Erythroblast (primary cell): ENCODE measurements at places on chromosomes 11 and 22.

DNA sequence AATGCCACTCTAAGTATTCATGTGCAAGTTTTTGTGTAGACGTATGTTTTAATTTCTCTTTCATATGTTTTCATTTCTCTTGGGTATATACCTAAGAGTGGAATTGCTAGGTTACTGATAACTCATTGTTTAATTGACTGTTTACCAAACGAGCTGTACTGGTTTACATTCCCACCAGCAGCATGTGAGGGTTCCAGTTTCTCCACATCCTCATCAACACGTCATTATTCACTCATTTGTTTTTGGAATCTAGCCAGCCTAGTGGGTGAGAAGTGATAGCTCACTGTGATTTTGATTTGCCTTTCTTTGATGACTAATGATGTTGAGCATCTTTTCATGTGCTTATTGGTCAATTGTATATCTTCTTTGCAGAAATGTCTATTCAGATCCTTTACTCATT, 4.0 kb downstream of the ANKRD13D start:
- no peak for DNase-seq

- DNase-seq: no peak
Measured at GRCh38 chr11:57942808-57943207, 80.9 kb upstream of the OR9Q1 start.

- DNase-seq: no peak
Measured at GRCh38 chr11:81397316-81397715, 1336.3 kb downstream of the FAM181B start.

DNA sequence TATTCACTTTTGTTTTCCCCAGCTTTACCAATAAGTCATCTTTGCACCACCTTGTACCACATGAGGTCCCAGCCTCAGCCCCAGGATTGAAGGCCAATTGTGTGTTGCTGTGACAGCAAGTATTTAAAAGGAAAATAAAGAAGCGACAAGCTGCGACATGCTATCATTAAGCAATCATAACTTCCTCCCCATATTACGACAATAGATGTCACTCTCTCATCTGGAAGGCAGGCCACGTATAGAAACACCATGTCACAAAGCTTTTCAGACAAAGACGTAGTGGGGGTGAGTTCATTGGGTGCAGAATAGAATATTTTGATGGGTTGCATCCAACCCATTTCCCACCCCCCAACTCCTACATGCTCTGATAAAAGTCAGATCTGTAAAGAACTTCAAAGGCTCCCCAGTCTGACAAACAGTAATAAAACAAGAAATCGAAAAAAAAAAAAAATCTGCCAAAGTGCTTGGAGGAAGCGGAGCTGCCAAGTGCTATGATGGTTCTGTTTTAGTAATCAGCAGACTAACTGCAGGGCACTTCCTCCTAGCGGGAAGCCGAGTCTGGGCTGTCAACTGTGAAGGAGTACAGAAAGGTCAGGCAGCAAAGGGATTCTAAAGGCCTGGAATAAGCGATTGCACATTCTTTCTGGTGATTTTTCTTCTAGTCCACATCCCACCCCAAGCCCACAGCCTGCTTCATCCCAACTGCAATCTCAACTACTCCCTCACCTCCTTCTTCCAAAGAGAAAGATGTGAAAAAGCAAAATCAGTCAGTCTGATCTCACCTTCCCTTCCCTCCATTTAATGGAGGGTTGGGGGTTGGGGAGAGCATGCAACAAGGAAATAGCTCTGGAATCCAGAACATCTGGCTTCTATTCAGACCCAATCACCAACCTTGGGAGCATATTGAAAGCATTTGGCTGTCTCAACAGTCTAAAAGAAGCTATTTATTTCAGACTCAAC, 131.4 kb upstream of the UBASH3B start:
- DNase-seq: no peak

GRCh38 chr11:102318469-102318868, 1.2 kb downstream of the BIRC3 start:
- no peak for DNase-seq

GRCh38 chr22:46535876-46536536, 1.4 kb downstream of the CELSR1 start:
- no peak for DNase-seq

DNA sequence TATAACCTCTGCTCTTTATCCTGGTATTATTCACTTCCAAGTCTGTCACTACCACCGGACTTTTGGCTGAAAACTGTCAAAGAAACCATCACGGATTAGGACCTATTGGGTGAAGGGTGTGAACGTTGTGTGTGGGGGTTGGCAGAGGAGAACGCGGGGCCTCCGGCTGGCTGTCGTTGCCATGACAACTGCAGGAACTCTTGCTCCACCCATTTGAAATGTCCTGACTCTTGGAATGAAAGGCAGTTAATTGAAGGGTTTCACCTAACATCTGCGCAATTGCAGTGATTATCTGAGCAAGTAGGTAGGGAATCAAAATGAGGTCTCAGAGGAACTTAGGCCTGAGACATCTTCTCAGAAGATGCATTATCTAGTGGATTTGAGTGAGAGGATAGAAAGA, 60.9 kb upstream of the CLMP start:
- no peak for DNase-seq

DNA sequence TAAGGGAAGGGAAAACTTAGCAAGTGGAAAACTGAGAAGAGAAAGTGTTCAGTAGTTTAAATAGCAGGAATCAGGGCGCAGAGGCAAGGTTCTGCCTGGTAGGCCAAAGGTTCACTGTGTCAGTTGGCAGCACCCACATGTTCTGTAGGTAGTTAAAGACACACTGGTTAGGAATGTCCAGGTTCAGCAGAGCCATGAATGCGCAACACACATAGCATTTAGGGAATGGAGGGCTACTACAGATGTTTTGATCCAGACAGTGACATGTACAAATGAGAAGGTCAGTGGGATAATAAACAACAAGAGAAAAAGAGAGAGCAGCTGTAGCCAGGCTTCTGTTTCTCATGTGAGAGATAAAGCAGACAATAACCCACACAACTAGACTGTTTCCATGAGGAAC, 56.2 kb upstream of the ARHGAP42 start:
- DNase-seq: no peak

GRCh38 chr22:43346521-43346929, 3.4 kb upstream of the SCUBE1 start:
- peak; percentile 32 for DNase-seq

GRCh38 chr11:121536126-121536525, 83.4 kb upstream of the SORL1-AS1 start:
- DNase-seq: no peak

DNA sequence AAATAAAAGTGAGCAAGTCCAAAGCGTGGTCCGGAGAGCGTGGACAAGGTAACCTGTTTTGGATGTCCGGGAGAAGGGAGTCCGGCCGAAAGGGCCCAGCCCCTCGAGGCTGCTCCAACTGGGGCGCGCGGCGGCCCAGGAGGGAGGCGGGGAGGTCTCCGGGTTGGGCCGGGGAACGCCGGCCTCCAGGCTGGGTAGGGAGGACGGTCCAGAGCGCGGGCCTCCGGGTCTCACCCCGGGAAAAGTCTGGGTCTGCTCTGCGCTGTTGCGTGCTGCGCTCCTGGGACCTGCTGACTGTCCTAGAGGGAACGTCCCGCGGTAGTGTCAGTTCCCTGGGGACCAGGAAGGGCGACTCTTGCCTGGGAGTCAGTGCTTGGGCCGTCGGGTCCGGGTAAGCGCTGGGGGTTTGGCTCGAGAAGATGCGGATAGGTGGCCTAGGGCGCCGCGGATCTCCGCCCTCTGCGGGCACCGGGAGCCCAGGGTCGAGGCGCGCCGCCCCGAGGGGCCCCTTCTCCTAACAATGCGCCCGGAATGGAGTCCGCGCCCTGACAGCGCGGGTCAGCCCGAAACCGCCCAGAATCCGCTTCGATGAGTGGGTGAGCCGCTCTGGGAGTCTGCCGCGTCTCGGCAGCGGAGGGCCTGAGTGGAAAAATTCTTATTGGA, 988 bp upstream of the FLI1 start:
- no peak for DNase-seq

DNA sequence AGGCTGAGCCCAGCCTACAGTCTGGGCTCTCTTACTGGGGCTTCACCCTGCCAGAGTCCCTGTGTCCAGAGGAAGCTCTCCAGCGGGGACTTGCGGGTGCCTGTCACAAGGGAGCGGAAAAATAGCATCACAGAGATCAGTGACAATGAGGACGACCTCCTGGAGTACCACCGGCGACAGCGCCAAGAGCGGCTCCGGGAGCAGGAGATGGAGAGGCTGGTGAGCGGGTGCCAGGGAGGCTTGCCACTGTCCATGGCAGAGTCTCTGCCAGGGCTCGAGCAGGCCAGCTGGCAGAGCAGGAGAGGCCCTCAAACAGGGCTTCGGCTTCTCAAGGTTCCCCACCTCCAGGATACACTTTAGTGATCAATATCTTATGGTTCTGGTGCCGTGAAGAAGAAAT, 21.0 kb downstream of the PHLDB1 start:
- no peak for DNase-seq

- no peak for DNase-seq
Measured at GRCh38 chr11:129932381-129933067, 37.1 kb upstream of the NFRKB start.

DNA sequence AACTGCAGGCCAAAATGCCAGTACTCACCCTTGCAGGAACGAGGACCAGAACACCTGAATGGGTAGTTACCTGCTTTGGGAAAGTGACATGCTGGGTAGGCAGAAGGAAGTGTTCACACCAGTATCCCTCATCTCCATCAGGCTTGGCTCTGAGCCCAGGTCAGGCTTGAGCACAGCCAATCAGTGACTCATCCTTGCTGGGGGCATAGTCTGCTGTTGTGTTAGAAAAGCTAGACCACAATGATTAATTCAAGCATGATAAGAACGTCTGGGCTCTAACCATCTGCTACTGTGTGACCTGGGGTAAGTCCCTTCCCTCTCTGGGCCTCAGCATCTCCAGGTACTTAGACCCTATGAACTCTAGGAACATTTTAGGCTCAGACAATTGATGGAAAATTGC, 450.4 kb downstream of the MIAT start:
- peak; percentile 52 for DNase-seq

GRCh38 chr11:101816613-101817012, 98.2 kb upstream of the CEP126 start:
- DNase-seq: no peak

DNA sequence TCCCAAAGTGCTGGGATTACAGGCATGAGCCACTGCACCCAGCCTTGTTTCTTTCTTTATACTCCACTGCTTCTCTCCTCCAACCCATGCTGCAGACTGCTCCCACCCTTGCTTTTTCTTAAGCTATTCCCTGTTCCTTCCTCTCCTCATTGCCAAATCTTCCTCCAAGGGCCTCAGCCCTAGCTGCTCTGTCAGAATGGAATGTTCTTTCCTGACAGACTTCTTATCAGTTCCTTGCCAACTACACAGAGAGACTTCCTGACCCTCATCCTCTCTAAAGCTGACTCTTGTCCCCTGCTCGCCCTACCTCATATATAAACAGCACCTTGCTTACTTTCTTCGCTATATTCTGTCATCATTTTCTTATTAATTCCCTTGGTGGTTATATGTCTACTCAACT, 16.9 kb upstream of the PIK3C2A start:
- DNase-seq: no peak

DNA sequence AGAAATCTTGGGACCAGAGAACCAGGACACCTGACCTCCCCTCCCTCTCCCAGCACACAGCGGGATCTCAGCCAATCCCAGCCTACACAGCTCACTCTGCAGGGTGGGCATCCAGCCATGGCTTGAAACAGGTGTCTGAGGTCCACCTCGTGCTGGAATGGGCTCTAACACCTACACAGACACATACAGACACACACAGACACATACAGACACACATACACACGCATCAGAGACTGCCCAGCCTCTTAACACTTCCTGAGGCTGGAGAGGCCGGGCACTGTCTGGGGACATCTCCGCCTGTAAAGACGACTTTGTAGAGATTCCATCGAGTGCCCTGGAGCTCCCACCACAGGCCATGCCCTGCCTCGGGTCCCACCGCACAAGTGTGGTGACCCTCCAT, 36.7 kb downstream of the CAPN1 start:
- no peak for DNase-seq

GRCh38 chr11:12420706-12421105, 43.3 kb downstream of the PARVA start:
- no peak for DNase-seq

DNA sequence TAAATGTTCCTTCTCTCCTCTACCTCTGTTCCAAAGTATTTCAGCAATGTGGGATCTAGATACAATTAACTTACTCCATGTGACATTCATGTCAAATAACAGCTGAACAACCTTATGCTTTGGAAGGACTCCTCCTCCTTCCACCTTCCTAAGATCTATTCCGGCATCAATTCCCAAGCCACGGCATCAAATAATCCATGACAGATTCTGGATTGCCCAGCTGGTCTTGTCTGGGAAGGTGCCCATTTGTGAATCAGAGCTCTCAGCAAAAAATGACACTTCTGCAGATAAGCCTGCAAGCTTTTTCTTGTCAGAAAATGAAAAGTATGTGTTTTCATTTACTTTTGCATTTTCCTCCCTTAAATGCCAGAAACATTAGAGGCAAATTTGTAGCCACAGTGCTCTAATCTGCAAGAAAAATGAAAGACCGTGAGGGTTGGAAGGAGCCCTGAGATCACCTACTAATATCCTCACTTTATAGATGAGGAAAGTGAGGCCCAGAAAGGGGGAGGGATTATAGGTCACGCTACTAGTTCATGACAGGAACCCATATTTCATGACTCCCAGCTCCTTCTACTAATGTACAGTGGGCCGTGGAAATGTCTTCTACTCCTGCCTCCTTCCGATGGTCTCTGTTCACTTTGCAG, 124.0 kb downstream of the ME3 start:
- no peak for DNase-seq

- DNase-seq: peak; percentile 89
Measured at GRCh38 chr11:65506772-65507505, 8.1 kb downstream of the MALAT1 start.

- no peak for DNase-seq
Measured at GRCh38 chr11:44347538-44347937, 37.6 kb upstream of the ALX4 start.

DNA sequence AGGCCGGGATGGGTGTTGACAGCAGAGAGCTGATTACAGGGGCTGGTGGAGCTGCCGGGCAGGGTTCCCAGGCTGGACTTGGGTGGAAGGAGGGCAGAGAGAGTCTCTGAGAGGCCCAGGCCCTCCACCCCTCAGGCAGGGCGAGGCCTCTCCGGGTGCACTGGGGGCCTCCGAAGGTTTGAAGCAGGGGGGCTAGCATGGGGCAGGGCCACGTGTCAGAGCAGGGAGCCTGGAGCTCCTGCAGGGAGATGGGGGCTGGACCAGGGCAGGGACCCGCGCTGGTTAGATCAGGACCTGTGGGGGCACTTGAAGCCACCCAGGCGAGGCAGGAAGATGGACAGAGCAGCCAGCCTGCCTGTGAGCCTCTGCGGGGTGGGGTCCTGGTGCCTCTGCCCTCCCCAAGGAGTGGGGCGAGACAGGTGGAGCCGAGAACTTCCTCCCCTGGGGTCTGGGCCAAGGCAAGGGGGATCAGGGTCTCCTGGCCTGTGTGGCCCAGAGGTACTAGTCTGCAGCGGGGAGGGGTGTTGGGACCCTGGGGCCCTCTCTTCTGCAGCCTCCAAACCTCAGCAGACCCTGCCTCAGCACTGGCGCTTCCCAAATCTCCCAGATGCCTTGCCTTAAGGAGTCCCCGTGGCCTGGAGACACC, 911 bp downstream of the PANX2 start:
- no peak for DNase-seq

DNA sequence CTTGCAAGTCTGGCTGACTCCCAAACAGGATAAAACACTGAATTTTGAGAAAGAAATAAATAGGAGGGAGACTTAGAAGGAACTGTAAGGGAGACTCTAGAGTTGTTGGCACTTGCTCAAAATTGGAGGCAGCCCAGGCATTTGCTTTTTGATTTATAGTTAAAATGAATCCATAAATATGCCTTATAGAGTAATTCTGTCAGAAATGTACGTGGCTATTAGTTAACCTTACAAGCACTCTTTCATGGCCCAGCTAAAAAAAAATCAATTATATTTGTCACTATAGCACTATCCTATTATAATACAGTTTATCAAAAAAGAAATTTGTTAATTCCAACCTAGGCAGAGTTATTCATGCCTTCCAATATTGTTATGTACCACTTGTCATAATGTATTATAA, 1000.0 kb upstream of the CHORDC1 start:
- DNase-seq: no peak
